ENCODE measurements at places on chromosomes 2 and 18. TPM values are rescaled to one million over a fixed set of nuclear protein-coding genes. Genes with fewer than 3 reads are reported as not detected.
A peak's percentile ranks its signal among the peaks of the same experiment; 100 is the strongest.

DNA sequence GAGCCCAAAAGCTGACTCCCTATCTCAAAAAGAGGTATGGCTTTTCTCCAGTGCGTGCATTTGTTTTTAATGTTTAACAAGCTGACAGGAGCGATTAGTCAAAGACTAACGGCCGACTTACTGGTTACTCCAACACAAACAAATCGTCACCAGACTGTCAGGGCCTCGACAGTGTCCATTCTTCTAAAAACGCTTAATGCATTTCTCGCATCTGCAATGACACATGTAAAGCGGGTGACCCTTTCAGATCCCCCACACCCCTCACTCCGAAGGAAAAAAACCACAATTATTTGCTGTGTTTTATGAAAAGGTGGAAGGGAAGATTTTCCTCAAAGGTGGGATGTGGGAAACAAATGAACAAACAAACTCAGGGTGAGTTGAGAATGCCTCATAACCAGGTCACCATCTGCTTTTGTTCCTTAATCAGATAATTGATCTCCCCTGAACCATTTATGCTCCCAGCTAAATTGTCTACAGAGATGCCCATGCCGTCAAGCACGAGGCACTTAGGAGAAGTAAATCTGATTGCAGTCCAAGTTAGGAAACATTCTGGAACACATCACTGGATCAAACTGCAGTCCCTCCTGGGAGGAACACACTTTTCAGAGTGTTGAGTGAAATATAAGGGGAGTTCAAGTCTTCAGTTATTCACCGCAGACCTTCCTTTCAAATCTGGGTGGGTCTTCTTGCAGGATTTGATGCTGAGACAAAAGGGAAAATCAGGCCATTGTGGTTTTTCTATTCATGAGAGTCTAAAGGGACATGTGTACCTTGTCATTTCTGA, 340.8 kb downstream of the CMPK2 start:
- H3K36me3 ChIP-seq, result no peaks in the 10 kb centered on the region
- no peaks in the 10 kb centered on the region for H3K27me3 ChIP-seq
- peak; percentile 65 for DNase-seq

DNA sequence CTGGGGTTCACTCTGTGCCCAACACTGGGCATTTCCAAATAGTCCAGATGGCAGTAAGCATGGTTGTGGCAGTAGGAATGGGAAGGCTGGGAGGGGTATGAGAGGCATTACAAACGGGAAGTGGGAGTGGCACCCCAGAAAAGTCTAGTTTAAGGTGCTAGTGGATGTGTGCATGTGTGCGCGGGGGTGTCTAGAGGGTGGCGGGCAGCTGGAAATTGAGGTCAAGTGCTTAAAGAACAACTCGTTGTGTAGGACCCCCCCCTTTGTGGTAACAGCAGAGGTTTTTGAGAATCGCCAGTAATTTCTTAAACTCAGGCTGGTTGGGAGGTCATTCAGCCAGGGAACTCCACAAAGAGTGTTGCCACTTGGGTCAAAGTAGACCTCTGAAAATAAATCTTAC, 69.9 kb downstream of the RHBDD1 start:
- H3K27me3 ChIP-seq, result no peaks in the 10 kb centered on the region
- H3K4me3 ChIP-seq, result no peak overlapping the region
- DNase-seq, result no peak
- peak overlapping the region; percentile 32 for H3K27ac ChIP-seq

DNA sequence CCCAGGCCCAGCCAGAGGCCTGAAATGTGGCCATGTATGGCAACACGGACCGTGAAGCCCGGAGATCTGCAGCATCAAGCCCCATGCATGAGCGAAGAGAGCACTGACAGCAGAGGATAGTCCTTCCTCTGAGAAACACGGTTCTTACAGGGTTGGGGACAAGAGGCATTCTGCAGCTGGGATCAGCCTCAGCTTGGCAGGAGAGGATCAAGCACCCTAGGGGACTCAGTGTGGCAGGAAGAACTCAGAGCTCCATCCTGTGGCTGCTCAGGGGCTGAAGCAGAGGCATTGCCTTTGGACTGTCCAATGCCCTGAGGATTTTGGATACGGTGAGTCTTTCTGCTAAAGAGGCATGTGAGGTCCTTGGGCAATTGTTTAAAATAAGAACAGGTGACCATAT, 368.7 kb downstream of the ZNF516 start:
- H3K4me1 ChIP-seq, result no peaks in the 10 kb centered on the region
- DNase-seq, result no peak
- no peaks in the 10 kb centered on the region for H3K27me3 ChIP-seq
- H3K27ac ChIP-seq, result no peak overlapping the region

- H3K4me1 ChIP-seq, result no peaks in the 10 kb centered on the region
- H3K4me3 ChIP-seq, result no peak overlapping the region
- H3K27ac ChIP-seq, result no peak overlapping the region
- H3K27me3 ChIP-seq, result no peaks in the 10 kb centered on the region
Observed at GRCh38 chr2:238272156-238272555, 16.3 kb downstream of the PER2 start.

DNA sequence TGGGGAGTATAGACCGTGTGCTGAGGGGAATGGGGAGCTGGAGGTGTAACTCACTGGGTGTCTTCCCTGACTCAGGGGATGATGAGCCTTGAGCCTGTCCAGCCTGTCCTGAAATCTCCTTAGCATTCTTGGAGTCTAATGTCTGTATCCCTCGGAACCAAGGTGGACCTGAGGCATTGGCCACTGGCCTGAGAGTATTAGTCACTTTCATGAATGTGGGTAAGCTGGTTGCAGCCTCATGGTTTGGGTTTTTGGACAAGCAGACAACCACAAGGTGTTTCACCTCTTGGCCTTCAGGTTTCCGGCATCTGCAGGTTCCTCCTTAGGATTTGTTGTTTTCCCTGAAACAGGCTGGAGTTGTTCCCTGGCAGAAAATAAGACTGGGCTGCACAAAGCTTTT, 63.2 kb downstream of the PRKCE start:
- no peak overlapping the region for H3K27ac ChIP-seq
- no peaks in the 10 kb centered on the region for H3K36me3 ChIP-seq

- no peaks in the 10 kb centered on the region for H3K36me3 ChIP-seq
- no peak overlapping the region for H3K4me3 ChIP-seq
- H3K27ac ChIP-seq, result no peak overlapping the region
- no peaks in the 10 kb centered on the region for H3K27me3 ChIP-seq
- peak; percentile 73 for DNase-seq
Observed at GRCh38 chr2:9769171-9770005, 73.9 kb upstream of the TAF1B start.

ANKRD29 gene
- total RNA-seq, result 10.1 TPM

DNA sequence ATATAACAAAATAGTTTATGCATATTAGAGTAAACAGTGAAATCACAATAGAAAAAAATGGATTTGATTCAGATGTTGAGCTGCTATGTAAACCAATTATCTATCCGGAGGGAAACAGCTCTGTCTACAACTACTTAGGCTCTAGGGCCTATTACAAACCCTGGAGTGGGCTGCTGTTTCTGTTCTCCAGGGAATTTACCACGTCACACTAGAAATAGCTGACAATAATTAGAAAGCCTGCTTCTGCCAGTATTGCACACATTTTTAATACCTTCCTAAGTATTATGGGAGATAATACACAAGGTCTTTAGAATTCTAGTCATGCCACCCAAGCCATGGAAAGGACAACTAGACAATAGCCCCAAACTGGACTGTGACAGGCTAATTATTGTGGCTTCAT, 411.1 kb downstream of the FIGN start:
- no peak overlapping the region for H3K4me3 ChIP-seq
- H3K27me3 ChIP-seq, result no peaks in the 10 kb centered on the region
- H3K27ac ChIP-seq, result no peak overlapping the region

DNA sequence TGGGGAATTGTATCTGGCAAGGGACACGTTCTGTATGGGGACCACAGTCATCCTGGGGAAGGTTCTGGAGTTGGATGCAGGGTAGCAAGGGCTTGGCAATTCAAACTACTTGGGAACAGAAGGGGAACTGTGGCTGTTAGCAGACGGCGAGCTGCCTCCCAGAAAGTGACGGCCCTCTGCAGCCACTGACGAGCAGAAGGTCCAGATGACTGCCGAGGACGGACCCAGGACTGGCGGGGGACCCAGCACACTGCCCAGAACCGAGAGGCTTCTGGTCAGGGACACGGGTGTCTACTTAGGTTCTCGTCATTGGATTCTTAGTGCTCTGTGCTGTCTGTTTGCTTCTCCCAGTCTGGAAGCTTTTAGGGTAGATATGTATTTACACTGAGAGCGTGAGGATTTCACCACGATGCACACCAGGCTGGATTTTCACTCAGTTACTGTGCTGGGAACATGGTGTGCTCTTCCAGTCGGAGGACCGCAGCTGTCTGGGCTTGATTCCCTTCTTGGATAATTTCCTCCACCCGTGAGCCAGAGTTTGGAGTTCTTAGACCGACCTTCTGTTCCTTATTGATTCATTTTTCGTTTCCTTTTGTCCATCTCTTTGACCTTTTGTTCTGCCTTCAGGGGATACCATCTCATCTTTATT, 13.4 kb downstream of the GPR35 start:
- H3K36me3 ChIP-seq, result no peaks in the 10 kb centered on the region
- H3K4me3 ChIP-seq, result no peak overlapping the region
- H3K27me3 ChIP-seq, result no peaks in the 10 kb centered on the region
- H3K27ac ChIP-seq, result no peak overlapping the region

GRCh38 chr2:38775097-38775920, 2.7 kb upstream of the GEMIN6 start:
- peaks cover 13% of the 10 kb centered on the region for H3K4me1 ChIP-seq
- H3K4me3 ChIP-seq, result no peak overlapping the region
- DNase-seq, result no peak
- H3K27me3 ChIP-seq, result no peaks in the 10 kb centered on the region
- no peak overlapping the region for H3K27ac ChIP-seq

RGPD3 gene
- 0.55 TPM for total RNA-seq

SCLY gene
- total RNA-seq, result 12.1 TPM

GRCh38 chr2:38966678-38967077, 77.0 kb downstream of the ARHGEF33 start:
- no peak overlapping the region for H3K27ac ChIP-seq
- no peaks in the 10 kb centered on the region for H3K36me3 ChIP-seq
- H3K4me3 ChIP-seq, result no peak overlapping the region
- H3K4me1 ChIP-seq, result no peaks in the 10 kb centered on the region
- DNase-seq, result no peak
- H3K27me3 ChIP-seq, result no peaks in the 10 kb centered on the region

GRCh38 chr18:4196351-4196750, 258.8 kb downstream of the DLGAP1 start:
- H3K27me3 ChIP-seq, result no peaks in the 10 kb centered on the region
- H3K4me3 ChIP-seq, result no peak overlapping the region
- H3K36me3 ChIP-seq, result no peaks in the 10 kb centered on the region

GRCh38 chr2:200810252-200810997, 1.3 kb upstream of the BZW1 start:
- H3K4me3 ChIP-seq, result peak overlapping the region; percentile 92
- H3K4me1 ChIP-seq, result peaks cover 43% of the 10 kb centered on the region
- H3K27ac ChIP-seq, result peak overlapping the region; percentile 99
- H3K27me3 ChIP-seq, result no peaks in the 10 kb centered on the region

DNA sequence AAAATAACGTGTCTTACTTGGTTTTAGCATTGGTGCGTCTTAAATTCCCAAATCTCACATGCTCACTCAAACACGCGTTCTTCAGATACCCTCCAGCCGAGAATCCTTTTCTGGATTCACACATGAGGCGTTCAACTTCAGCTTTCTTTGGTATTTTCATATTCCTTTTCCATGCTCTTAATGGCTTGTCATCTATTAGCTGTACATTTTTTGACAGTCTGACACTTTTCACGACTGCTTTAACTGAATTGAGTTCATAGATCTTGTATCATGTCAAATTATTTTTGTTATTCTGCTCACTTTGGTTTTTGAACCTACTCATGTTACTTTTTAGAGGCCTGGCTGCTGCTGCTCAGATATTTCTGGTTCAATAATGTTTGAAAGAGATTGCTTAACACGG, 59.0 kb downstream of the INPP5D start:
- no peaks in the 10 kb centered on the region for H3K27me3 ChIP-seq
- DNase-seq, result no peak
- H3K27ac ChIP-seq, result no peak overlapping the region

- H3K4me1 ChIP-seq, result peaks cover 7% of the 10 kb centered on the region
- no peak overlapping the region for H3K4me3 ChIP-seq
- H3K27me3 ChIP-seq, result no peaks in the 10 kb centered on the region
- H3K36me3 ChIP-seq, result no peaks in the 10 kb centered on the region
- no peak for DNase-seq
- H3K27ac ChIP-seq, result no peak overlapping the region
Observed at GRCh38 chr2:48345176-48345575, 184.8 kb upstream of the STON1 start.

CXCR1 gene
- total RNA-seq, result 0.45 TPM

DNA sequence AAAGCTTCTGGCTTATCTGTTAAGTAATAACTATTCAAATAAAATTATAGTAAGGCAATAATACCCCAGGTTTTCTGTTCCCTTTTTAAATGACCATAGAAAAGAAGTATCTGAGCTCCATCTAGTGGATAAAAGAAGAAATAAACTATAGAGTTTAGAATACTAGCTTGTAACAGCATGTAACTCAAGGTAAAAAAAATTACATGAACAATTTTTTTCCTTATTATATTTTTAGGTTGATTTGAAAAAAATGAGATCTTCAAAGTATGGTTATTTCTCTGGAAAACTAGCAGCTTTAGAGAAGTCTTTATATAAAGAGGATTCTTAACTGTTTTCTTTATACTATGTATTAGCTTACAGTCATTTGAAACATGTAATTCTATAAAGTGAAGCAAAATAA, 58.1 kb downstream of the NCKAP1 start:
- peaks cover 57% of the 10 kb centered on the region for H3K36me3 ChIP-seq
- no peaks in the 10 kb centered on the region for H3K4me1 ChIP-seq
- no peak overlapping the region for H3K27ac ChIP-seq
- no peak for DNase-seq
- no peaks in the 10 kb centered on the region for H3K27me3 ChIP-seq

MC2R gene
- total RNA-seq, result not detected

C2orf66 gene
- total RNA-seq, result not detected

DNA sequence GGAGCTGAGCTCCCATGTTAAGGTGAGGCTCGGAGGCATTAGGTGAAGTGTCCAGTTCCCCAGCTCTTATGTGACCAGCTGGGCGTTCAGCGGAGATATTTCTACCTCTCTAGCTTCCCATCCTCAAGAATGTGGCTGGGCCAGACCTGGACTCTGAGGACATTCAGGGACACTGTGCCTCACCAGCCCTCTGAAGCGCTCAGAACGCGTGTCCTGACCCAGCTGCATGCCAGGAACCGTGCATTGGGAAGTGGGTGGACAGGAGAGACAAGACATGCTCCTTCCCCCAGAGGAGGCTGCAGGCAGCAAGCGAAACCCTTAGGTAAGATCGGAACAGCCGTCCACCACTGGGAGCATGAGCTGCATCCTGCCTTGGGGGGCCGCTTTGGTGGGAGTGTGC, 38.0 kb upstream of the GPAT2 start:
- no peaks in the 10 kb centered on the region for H3K4me1 ChIP-seq
- H3K27ac ChIP-seq, result no peak overlapping the region
- H3K27me3 ChIP-seq, result no peaks in the 10 kb centered on the region
- H3K4me3 ChIP-seq, result no peak overlapping the region
- H3K36me3 ChIP-seq, result no peaks in the 10 kb centered on the region

STK36 gene
- total RNA-seq, result 33.3 TPM

All from stomach (tissue), 19 donors.